ENCODE measurements at places on chromosomes 6 and 20.

DNA sequence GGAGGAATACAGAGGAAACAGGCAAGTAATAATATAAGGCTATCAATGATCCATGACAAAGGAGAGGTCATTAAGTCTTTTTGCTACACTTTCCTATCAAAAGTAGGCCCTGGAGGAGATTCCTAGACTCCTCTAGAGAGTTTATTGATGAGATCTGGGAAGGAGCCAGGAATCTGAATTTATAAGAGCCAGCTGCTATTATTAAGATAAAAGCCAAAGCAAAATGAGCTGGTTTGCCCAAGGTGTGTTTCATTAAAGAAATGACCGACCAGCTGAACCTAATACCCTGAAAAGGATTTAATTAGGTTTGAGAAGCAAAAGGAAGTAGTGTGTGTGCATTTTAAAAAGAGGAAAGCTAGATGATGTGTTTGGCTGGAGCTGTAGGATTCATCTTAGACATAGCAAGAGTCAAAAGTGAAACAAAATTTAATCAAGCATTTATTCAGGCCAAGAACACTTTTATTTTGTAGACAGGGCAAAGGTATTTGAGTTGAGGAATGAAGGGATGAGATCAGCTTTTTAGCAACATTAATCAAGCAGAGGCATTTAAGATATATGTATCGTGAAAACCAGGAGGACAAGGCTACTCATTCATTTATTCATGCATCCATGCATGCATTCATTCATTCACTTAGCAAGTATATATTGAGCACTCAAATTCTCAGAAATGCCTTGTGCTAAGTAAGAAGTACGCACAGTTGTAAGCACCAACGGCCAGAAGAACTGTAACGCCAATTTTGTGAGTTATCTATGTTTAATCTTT, 43.5 kb upstream of the SCAF8 start:
- DNase-seq = no peak

DNA sequence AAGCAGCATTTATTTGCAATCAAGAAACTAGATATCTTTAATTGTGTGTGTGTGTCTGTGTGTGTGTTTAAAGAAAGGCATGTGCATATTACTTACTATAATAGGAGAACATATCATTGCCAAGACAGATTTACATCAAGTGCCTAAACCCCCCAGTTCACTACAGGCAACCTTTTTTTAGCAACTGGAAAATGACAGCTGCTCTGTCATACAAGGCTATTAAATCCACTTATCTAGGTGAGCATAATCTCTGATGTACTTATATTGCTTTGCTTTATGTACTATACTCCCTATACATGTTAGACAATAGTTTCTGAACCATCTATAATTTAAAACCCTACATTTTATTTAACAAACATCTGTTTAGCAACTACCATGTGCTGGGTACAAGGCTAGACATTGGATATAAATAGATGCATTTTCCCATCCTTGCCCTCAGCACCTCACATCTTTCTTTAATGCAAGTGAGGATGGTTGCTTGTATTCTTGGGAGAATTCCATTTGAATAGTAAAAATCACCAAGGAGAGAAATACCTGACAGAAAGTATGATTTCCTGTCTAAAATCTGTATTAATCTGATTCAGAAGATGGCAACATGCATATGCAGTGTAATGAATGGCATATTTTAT, 398.3 kb downstream of the LAMA2 start:
- DNase-seq = no peak

DNA sequence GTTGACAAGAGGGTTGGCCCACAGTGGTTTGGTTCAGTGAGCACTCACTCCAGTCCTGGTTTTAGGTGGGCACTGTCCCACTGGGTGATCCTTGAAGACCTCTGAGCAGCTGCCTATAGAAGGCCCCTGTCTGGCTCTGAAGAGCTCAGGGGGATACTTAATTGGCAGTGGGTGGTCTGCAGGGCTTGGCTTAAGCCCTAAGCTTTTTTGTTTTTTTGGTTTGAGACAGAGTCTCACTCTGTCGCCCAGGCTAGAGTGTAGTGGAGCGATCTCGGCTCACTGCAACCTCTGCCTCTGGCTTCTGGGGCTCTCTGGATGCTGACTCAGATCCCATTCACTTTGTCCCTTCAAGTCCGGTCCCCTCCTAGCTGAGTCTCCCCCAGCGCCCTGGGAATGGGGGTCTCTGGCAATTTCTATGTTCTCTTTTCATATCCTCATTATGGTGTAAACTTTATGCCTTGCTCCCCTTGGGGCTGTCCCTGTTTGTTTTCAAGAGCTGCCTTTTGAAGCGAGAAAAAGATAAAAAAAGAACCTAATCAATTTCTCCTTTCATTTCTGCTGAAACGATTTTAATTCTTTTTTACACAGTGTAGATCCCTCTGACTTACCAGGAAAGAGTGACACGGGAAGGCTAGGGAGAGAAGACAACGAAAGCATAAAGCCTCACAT, 12.2 kb upstream of the KCNG1 start:
- DNase-seq = no peak

- DNase-seq = no peak
Measured at GRCh38 chr6:54899986-54900385, 53.4 kb downstream of the FAM83B start.

GRCh38 chr6:137261761-137262160, 42.6 kb upstream of the IFNGR1 start:
- no peak for DNase-seq

GRCh38 chr6:136923116-136923953, 1.2 kb downstream of the SLC35D3 start:
- no peak for DNase-seq

- no peak for DNase-seq
Measured at GRCh38 chr20:61933481-61933950, 132.2 kb downstream of the TAF4 start.

DNA sequence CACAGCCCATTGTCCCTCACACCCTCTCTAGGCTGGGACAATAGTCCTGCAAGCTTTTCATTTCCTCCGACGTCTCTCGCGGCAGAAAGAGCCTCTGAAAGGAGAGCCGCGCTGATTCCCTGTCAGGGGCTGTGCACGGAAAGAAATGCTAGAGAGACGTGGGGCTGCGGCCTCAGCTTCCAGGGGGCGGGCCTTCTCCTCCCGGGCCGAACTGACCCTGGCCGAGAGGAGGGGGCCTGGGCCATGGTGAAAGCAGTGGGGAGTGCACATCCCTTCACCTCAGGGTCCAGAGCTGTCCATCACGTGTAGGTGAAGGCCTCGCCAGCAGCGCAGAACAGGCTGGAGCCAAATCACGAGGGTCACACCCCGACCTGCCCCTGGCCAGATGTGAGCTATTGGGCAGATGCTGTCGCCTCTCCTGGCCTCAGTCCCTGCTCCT, 220.4 kb downstream of the TAF4 start:
- no peak for DNase-seq

DNA sequence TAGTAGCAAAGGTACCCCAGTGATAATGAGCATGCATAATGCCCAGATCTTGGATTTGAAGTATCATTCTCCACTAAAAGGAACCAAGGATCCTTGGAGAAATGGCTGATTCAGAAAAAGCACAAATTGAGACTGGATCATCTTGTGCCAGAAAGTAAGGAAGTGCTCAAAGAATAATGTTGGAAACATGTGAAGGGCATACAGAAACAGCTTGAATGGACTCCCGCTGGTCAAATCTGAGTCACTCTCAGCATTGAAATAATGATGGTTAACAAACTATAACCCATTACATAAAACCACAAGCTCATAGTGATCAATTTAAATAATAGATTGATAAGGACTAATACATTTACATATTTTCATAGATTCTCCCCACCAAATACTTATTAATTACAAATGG, 3.6 kb upstream of the OSTM1 start:
- DNase-seq = no peak

DNA sequence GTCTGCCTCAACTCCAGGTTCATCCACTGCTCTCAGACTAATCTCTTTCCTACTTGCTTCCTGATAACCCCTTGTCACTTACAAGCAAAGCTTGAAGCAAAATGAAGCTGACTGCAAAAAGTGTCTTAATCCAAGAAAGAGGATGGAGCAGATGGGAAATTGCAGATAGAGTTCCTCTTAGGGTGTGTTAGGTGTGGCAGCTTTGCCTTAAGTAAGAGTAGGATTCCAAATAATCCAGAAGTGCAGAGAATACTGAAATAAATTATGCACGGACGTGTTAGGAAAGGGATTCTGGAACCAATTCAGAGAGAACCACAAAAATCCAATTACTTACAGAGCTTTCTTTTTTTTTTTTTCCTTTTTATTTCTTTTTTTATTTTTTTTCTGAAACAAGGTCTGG, 6.1 kb upstream of the RPL7L1 start:
- no peak for DNase-seq

- no peak for DNase-seq
Measured at GRCh38 chr6:98020222-98020621, 737.2 kb upstream of the MMS22L start.

DNA sequence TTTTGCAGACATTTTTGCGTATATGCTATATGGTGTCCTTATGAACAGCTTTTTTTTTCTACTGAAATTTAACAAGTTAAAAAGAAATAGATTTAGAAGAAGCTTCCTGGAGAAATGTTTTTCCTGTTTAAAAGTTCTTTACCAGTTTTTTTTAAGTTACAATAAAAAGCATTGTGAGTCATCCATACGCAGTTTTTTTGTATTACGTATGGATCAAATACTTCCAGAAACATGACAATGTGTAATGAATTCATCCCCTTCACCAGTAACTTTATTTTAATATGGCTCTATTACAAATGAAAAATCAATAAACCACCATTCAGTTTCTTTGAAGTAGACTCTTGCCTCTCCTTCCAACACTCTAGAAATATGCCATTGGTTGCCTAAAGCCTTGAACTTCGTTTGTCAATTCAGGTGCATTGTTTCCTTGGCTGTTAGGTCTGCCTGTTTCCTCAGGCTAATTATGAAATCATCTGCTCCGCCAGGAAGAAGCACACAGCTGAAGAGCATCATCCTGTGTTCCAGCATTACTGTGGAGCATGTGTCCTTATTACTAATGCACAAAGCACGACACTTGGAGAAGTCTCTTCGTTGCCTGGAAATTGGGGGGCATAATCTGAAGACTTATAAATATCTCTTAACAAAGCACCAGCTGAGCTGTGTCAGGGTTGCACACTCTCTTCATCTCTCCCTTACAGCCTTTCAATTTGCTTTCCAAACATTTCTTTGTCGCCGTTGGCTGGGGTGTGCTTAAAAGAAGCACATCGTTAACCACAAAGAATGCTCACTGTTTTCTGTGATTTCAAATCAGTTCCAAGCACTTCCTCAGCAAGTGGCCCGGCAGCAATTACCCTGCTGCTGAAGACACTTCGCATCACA, 9.6 kb downstream of the MOXD1 start:
- DNase-seq = no peak

DNA sequence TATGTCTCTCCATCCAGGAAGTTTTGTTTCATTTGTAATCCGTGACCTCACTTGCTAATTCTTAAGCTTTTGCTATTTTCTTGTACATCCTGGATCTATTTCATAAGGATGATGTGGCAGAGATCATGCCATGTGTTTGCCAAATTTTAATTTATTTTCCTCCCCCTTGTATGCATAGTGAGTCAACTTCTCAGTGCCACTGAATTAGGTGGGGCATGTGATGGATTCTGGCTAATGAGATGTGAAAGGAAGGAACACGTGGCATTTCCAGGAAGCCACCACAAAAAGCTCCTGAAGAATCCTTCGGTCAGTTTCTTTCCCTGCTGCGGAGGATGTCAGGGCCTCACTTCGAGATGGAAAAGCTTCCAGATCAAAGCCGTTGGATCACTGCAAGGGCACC, 86.2 kb upstream of the PRL start:
- DNase-seq = no peak

GRCh38 chr6:14933183-14933544, 312.7 kb upstream of the JARID2 start:
- DNase-seq = no peak

DNA sequence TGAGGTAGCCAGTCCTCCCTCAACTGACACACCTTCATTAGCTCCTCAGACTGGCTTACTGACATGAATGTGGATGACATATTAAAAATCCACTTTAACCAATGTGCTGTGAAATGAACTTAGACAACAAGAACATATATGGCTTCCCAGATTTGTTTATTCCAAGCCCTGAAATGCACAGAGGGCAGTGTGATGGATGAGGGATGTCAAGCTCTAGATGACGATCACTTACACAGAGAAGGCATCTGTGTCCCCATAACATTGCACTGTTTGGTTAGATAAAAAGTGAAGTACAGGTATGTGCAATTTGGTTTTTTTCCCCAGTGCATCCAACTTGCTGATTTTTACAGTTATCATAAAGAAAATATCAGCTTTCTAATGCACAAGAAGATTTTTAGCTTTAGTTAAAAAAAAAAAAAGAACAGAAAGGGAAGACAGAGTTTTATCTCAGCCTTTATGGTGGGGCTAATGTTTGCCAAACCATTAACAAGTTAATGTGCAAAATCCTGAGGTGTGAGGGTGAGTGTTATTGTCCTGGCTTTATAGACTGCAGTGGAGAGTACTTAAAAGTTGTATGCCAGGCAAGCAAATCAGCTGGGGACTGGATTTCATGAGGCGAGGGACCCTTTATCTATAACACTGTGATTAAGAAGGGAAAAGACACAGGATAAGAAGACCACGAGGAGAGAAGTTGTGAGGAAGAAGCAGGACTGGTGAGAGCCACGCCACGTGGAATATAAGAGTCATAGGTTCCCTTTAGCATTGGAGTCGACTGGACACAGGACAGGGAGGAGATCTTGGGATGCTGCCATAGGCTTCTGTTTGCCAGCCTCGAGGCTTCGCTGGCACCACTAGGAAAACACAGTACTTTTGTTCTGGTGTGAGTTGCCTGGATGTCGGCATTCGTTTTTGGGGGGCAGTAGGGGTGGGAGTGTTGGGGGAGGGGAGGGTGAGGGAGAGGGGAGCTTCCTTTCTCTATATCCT, 90.0 kb upstream of the BACH2 start:
- no peak for DNase-seq

DNA sequence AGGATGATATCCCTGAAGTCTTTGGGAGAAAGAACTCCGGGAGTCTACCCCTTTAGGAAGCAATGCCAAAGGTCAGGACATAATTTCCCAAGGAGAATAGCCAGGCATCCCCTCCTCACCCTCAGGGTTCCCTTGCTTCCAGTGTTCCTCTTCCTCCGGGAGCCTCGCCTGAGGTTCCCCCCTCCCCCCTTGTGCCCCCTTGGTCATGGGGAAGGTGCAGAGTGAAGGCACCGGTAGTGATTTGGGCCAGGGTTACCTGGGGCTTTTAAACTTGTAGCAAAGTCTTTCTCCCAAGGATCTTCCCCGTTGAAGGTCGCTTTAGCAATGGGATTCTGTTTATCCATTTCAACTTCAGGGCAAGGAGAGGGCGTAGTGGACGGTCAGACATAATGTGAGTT, 1.2 kb downstream of the ISM1 start:
- no peak for DNase-seq

- no peak for DNase-seq
Measured at GRCh38 chr6:16533721-16534136, 227.5 kb downstream of the ATXN1 start.

DNA sequence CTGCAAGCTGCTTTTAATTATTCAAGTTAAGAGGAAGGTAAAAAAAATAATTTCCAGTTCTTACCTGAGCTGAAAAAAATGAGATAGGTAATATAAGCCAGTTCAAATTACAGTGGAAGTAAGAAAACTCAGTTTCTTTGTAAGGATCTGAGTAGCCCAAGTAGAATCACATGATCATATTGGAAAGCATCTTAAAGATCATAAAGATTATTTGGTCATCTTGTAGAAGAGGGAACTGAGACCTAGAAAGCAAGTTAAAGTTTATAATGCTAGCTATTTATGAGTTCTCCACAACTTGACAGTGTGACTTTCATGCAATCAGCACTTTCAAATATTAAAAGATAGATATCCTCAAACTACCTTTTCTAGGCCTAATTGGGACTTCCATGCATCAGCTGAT, 80.5 kb downstream of the FARS2 start:
- no peak for DNase-seq

GRCh38 chr20:62405108-62405980, 1.7 kb downstream of the CABLES2 start:
- DNase-seq = no peak

GRCh38 chr6:63821442-63821841, 185.8 kb downstream of the PHF3 start:
- no peak for DNase-seq

All from activated naive CD4-positive, alpha-beta T cell (primary cell).